ENCODE measurements at places on chromosomes 6 and 20.

GRCh38 chr6:4802312-4802935 lies 26.2 kb downstream of the CDYL start:
- no peak for DNase-seq

DNA sequence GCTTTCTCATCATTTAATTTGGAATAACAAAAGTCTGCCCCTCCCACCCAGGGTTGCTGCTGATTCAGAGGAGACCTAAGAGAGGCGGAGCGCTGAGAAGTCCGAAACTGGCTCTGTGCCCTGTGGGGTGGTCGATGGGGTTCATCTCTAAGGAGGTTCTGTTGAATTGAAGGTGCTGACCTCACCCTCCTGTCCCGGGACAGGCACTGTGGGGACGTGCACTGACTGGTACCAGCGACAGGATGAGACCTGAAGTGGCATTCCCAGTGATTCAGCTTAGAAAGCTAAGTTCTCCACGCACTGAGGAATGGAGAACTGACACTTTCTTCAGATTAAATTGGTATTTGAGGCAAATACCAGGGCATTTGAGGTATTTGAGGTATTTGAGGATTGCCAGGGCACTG lies 1.3 kb downstream of the GUCA1B start:
- no peak for DNase-seq

DNA sequence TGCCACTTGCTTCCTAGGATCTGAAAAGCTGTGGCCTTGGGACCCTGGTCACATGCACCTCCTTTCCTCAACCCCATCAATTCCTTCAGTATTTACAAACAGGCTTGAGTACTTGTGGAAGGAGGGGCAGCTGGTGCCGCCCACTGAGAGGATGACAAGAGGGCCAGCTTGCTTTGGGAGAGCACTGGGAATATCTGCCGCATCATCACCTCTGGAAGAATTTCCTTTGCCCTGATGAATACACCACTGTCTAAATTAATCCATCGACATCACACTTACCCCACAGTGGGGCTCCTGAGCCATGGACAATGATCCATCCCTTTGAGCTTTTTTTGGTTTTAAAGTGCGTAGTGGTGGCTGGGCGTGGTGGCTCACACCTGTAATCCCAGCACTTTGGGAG lies 25.9 kb downstream of the TBC1D20 start:
- DNase-seq: no peak

DNA sequence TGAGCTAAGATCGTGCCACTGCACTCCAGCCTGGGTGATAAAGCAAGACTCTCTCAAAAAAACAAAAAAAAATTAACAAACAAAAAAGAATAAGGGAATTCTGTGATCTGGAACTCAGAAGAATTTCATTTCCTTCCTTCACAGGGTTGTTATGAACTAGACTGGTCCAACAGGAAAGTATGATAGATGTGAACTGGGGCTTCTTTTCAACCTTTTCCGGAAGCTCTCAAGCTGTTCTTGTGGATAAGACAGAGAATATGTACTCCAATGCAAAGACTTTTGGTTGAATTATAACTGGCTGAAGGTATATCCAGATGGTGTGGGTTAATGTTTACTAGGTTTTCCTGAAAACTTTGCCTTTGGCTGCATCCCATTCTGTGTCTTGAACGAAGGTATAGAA lies 5.3 kb downstream of the RNF8 start:
- DNase-seq: no peak

DNA sequence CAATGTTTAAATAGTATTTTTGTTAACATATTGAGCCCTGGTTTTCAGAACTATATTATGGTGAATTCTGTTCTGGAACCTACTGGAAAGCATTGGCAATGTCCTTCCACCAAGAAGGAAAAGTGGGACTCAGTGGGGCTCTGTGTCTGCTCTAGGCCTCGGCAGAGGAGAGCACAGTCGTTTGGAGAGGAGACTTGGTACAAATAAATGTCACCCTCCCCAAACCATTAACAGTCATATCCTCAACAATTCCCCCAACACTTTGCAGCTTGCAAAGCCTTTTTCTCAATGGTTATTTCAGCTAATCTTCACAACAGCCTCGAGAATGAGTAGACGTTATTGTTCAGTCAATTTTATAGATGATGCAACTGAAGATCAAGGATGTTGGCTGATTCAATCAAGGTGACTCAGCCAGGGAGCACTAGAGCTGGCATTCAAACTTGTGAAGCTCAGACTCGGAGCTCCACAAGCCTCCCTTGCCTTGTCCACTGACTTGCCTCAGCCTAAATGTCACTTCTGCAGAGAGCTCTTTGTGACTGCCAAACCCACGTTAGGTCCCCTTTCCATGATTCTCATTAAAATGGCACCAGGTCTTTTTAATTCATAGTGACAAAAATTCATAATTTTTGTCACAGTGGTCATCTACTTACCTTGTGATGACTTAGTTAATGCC lies 60.6 kb downstream of the TOX2 start:
- DNase-seq: no peak

GRCh38 chr6:29933955-29934354 lies 8.4 kb upstream of the HLA-A start:
- no peak for DNase-seq

DNA sequence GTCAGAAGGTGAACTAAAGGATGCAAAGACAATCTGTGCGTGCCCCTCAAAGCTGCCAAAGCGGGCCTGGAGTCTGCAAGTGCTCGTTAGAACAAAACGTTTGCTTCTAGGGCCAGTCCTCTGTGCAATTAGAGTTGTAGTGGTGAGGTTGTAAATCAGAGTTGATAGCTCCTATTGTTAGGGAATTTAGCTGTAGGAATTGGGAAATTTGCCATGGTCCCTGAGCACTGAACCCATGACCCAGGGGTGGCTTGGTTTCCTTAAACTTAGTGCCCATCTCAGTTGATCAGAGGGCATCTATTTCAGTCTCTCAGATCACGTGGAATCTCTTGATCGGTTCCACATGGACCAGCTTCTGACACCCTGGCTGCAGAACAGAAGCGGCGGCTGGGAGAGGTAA lies 18.8 kb upstream of the RPS6KA2 start:
- no peak for DNase-seq

- DNase-seq: no peak
These were observed 317.1 kb downstream of the PLCB1 start for GRCh38 chr20:8449123-8449522.

- no peak for DNase-seq
These were observed 102.0 kb upstream of the TNFAIP3 start for GRCh38 chr6:137765059-137765458.

GRCh38 chr6:85660181-85660611 lies 17.5 kb upstream of the SYNCRIP start:
- DNase-seq: peak; percentile 28

DNA sequence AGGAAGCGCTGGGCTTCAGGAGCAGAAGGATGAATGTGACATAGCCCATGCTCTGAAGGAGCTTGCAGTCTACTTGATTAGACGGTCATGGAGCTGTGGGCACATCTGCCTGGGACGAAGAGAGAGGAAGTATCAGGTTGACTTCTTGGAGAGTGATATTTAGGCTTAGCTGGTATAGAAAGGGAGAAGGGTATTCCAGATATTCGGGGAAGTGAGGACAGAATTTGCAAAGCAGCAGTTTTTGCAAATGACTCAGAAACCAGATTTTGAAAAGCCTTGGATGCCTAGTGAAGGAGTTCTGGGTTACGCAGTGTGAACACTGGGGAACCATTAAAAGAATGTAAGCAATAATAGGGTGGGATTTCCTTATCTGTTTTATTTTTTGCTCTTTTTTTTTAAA lies 60.7 kb downstream of the EYA4 start:
- no peak for DNase-seq

GRCh38 chr6:53306819-53307347 lies 41.9 kb downstream of the ELOVL5 start:
- DNase-seq: no peak

GRCh38 chr6:157487110-157487773 lies 106.3 kb downstream of the ZDHHC14 start:
- DNase-seq: no peak

- peak; percentile 12 for DNase-seq
These were observed 4.2 kb downstream of the HACE1 start for GRCh38 chr6:104855507-104855906.

DNA sequence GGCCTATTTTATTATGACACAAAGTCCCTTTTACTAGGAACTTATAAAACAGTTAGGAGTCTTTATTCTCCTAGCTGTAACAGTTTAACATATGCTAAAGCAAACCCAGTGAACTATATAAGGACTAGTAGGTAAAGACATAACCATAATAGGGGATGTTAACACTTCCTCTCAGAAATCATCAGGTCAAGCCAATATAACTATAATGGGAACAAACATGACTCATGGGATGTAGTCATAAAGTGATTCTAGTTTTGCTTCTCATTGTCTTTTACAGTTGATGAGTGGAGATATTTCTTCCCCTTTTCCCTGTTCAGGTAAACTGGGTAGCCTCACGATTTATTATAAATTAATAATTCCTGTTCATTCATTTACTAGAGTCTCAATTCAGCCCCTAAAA lies 9.7 kb downstream of the PTCHD4 start:
- DNase-seq: no peak

- DNase-seq: no peak
These were observed 77.1 kb downstream of the FBXO5 start for GRCh38 chr6:152905551-152906299.

- no peak for DNase-seq
These were observed 1106.4 kb upstream of the CITED2 start for GRCh38 chr6:140480852-140481251.

- DNase-seq: no peak
These were observed 32.8 kb upstream of the KCNQ5 start for GRCh38 chr6:72589096-72589495.

- DNase-seq: no peak
These were observed 305.3 kb downstream of the CLIC5 start for GRCh38 chr6:45710304-45710821.

DNA sequence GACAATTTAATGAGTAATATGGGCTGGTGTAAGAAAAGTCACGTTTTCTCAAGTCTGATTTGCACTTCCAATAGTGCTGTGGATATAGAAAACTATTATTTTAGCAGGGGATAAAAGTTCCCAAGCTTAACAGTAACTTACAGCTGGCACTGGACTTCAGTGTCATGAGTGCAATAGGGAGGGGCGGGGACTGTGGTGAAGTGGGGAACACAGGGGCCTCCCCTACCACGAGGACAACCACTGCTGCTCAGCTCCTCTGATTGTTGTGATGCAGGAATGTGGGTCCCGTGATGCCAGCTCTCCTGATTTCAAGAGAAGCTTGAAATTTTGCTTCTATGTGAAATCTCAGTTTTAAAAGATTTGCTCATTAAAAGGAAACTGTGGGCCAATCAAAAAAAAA lies 24.0 kb downstream of the SLC13A3 start:
- no peak for DNase-seq

DNA sequence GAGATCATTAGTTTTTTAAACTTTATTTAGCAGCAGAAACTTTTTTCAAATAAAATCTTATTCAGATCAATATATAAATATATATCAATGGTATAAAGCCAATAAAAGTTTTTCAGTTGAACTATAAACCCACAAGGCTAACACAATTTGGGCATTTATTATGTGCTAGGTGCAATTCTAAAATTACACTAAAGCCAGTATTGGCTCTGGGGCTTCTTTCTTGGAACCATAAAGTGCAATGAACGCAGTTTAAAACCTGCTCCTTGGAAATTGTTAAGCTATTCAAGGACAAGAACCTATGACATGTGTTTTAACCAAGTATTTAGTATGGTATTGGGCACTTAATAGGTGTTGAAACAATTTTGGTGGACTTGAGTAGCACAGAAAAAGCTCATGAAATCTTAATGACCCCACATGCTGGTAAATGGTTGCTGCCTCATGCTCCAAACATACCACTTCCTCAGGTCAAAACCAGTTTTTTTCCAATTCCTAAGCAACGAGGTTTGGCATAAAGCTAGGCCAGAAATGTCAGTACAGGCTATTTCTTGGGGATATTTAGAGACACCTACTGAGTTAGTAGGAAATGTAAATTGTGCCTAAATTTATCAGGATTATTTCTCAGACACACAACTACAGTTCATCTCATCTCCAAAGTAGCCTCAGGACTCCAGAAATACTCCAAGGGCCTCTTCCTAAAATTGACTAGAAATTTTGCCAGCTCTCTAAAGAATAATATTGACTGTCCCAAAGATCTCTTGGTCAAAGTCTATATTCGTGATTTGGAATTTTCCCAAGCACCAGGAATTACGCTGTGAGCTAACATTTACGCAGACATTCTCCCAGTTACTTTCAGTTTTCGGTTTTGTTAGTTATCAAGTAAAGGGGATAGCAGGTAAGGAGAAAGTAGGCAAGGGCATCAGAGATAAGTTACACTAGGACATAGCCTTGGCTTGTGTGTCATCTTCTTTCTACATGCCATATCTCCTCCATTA lies 90.9 kb upstream of the LGSN start:
- DNase-seq: no peak

- no peak for DNase-seq
These were observed 37.4 kb upstream of the SNRPB2 start for GRCh38 chr20:16692442-16692841.

- no peak for DNase-seq
These were observed 389.5 kb downstream of the NKAIN2 start for GRCh38 chr6:124193132-124193531.

- peak; percentile 82 for DNase-seq
These were observed 23.7 kb downstream of the HLA-A start for GRCh38 chr6:29965873-29966601.

DNA sequence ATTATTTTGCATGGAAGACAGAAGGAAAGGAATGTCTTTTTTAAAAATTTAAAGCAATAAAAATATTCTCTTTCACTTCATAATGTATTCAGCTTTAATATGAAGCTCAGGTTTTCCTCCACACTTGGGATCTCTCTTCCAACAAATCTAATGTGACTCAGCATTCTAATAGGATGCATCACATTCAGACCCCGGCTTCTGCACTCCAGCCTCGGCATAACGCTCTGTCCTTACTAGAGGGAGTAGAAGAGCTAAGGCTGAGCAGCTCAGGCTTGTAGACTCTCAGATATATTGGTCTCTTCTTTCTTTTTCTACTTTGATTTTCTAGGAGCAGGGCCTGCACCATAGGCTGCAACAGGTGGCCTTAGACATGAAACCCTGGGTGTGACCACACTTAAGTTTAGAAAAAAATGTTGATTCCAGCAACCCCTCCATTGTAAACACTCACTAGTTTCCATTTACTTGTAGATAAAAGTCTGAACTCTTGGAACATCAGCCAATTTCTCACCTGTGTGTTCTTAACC lies 161.7 kb downstream of the PAK5 start:
- DNase-seq: no peak

- no peak for DNase-seq
These were observed 43.4 kb downstream of the SLC35B3 start for GRCh38 chr6:8391934-8392333.

GRCh38 chr20:47127546-47127945 lies 229.0 kb downstream of the ZMYND8 start:
- DNase-seq: no peak

DNA sequence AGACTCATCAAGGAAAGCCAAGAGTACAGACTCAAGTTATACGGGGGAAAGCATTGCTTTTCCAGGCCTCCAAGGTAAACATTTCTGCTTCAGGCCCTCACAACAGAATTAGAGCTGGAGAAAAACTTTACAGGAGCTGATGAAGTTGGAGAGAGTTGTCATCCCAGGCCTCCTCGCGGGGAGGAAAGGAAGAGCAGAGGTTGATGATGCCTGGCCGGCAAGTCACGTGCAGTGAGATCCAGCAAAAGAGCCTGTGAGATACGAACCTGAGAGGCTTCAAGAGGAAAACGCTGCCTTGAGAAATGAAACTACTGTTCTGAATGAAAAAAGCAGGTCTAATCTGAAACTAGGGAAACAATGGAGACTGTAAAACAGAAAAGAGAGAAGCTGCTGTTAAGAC lies 122.9 kb downstream of the FAM120B start:
- no peak for DNase-seq

GRCh38 chr6:10809098-10809497 lies 29.2 kb downstream of the MAK start:
- DNase-seq: no peak
